ENCODE measurements at places on chromosomes 6 and 20.

DNA sequence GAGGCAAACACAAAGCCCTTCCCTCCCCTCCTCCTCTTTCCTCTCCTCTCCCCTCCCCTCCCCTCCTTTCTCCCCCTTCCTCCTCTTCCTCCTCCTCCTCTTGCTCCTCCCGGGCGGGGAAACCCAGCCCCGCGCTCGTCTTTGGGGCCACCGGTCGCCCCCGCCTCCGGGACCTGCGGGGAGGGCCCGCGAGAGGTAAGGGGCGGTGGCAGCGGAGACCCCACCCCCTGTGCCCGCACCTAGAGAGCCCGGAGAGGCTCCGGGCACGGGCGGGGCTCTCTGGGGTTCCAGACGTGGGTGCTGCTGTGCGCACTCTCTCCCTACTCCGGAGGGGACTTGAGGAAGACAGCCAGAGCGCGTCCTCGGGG lies at the start of gene RIN2:
RIN2 (plus strand) TSS at position 126 of the 368 bp plus-strand sequence. CDS start 131,344 bp downstream, outside the sequence.
- DNase-seq: no peak

DNA sequence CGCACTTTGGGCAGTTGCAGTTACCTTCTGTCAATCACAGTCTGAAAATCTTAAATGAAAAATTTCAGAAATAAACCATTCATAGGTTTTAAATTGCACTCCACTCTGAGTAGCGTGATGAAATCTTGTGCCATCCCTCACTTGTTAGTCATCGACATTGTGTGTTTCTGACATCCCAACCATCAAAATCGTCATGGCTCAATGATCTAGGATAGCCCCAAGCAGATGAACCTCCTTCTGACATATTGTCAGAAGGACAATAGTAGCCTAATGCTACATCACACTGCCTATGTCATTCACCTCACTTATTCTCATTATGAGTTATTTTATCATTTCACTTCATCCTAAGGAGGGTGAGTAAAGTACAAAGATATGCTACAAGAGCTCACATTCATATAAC lies 284.8 kb downstream of the PTPRK start:
- DNase-seq: no peak

GRCh38 chr6:150711584-150712504 lies 112.2 kb downstream of the PLEKHG1 start:
- DNase-seq: no peak

DNA sequence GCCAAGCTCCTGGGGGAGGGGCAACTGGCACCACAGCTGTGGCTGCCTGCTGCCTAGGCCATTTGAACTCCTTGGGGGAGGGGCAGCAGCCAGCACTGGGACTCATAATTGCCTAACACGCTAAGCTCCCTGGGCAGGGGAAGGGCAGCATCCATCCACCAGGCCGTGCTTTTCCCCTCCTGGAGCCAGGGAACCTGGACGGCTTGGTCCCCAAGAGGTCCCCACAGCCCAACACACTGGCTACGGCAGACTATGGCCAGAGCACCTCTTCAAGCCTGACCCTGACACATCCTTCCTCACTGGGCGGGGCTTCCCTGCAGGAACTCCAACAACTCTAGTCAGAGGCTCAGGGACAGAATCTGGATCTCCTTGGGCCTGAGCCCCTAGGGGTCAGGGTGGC lies 269.4 kb downstream of the RNF144B start:
- DNase-seq: no peak

DNA sequence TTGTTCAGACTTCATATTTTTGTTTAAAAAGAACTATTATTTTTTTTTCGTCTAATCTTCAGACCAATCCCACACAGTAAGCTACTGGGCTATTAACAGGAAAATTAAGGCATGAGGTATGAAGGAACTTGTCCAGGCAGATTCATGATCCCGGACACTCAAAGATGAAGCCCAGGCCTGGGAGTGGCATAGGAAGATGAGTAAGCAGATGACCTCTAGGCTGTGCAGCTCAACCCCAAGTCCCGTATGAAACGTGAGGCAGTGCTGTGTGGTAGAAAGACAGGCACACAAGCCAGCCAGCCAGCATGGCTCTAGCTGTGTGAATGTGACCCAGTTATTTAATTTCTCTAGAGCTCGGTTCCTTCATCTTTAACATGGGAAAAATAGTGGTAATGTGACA lies 231.9 kb downstream of the CLIC5 start:
- DNase-seq: no peak

DNA sequence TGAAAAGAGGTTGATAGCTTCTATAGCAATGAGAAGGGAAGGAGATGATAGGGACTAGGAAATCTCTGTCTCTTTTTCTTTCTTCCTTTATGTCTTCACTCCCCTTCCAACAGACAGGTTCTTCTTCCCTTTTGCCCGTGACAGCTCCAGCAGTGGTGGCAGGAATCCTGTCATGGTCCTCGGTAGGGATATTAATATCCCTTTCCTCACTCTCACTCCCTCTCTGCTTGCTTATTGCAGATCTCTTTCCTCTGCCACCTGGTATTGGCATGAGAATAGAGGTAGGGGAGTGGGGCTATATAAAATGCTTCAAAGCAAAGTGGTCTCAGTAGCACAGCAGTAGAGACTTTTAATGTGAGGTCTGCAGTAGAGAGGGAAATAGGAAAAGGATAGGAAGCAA lies 19.7 kb downstream of the RAD21L1 start:
- no peak for DNase-seq

DNA sequence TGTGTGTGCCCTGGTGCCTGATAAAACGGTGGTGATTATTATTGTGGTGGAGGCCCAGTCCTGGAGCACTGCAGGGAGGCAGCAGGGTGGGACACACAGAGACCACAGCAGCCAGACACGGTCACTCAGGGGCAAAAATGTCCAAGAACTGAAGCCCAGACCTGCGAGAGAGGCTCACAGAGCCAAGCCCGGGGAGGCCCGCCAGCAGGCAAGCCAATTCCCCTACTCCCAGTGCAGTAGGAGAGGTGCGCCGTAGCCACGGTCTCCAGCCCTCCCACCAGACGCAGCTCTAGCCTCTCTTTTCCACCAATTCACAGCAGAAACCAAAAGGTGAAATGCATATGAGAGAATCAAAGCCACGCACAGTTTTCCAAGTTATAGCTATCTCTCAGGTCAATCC lies 179.4 kb upstream of the TAB2 start:
- no peak for DNase-seq

DNA sequence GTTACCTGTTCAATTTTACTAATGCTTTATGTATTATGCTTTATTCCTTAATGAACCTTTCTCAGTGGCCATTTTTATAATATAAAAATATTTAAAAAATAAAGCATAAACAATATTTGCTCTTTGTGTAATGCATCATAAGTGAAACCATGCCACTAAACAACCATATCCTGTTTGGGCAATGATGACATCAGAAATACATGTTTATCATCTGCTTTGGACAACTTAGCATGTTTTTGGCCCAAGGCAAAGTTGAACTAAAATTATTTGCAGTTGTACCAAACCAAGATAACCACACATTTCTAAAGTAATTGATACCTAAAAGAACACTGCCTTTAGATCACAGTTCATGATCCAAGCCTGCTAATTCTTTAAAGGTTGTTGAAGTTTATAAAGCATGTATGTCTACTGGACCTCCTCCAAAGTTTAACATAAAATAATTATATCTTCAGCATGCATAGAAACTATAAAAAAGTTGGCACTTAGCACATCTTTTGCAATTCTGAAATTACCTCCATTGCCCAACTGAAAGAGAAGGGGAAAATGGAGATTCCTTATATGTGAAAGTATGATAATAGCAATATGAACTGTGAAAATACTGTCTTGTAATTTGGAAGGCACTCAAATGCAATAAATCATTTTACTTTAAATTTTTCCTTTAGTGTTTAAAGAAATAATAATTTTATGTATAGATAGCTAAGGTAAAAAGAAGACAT lies 325.6 kb upstream of the RUNX2 start:
- no peak for DNase-seq

GRCh38 chr20:47551841-47552240 lies 50.2 kb downstream of the NCOA3 start:
- DNase-seq: no peak

DNA sequence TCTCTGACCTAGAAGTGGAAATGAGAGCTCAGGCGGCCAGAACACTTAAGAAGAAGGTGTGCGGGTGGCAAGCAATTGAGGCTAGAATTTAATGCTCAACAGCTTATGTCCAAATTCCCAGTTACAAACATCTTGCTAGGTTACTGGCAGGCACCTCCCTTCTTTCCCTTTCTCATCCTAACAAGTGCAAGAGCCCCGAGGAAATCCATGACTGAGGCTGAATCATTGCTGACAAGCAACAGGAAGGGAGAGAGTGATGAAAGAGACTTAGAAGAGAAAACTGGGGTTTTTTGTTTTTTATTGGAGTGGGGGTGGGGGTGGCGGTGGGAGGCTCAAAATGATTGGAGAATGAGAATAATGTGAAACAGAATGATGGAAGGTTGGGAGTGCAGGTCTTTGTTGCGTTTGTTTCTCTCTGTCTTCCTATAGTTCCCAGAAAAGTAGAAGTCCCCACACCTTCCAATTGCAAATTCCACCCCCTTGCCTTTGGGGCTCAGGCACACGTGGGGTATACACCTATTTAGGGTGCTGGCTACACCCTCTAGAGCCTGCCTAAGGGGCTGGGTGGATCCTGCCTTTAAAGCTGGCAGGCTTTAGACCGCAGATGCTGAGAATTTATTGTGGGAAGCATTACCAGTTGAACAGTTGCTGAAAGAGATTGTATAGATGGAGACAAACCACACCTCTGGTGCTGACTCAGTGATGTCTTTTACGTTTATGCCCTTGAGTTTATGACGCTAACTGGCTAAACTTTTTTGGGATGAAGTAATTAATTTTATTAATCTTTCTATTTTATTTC lies 1.4 kb downstream of the FAM83B start:
- no peak for DNase-seq

DNA sequence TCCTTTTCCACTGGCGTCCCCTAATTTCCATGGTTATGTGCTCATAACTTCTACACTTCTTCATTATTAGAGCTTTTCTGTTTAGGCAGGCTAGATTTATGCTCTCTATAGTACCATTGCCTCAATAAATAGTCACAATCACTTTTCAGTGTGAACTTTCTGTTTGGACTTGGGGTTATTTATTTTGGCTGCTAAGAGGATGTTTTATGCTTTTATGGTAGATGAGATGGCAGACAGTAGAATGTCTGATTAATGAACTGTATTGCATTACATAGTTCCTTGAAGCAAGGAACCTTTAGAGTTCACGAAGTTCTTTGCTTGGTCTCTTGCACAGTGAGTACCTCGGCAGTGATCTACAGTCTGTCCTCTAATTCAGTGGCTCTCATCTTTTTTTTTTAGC lies 6.9 kb downstream of the DNAH8 start:
- DNase-seq: no peak

DNA sequence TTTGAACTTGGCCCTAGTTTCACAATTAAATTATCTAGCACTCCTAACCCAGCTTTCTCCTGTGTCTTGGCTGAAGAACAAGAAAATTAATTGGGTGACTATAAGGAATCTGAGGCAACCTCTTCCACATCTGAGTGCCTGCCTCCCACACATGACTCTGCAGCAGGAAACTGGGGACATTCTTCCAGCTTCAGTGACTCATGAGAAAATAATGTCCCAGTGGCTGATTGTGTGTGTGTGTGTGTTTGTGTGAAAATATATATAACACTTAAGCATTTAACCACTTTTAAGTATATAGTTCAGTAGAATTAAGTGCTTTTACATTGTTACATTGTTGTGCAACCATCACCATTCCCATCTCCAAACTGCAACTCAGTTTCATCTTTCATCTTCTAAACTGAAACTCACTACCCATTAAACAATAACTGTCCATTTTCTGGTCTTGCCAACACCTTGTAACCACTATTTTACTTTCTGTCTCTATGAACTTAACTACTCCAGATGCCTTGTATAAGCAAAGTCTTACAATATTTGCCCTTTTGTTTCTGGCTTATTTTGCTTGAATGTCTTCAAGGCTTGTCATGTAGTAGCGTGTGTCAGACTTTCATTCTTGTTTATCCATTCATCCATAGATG lies 8.7 kb downstream of the TRIM38 start:
- DNase-seq: peak; percentile 87

DNA sequence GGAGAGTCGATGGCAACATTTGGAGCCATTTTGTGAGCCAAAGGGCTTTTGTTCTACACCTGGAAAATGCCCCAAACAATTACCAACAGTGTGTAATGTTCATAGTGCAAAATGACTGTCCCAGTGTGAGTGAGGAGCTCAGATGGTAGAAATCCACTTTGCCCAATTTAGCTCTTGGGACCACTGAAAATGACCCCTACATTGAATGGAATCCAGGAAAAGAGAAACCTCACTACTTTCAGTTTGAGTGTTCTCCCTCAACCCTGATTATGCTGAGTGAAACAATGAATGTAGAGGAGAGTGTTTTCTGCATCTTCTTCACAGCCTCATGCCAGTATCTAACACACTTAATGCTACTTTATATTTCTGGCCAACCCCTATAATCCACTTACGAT lies 84.9 kb upstream of the NRN1 start:
- no peak for DNase-seq

GRCh38 chr6:158381214-158381613 lies 68.9 kb downstream of the TULP4 start:
- DNase-seq: no peak

- DNase-seq: no peak
Observed at GRCh38 chr6:13053006-13053461, 275.3 kb downstream of the TBC1D7 start.

- no peak for DNase-seq
Observed at GRCh38 chr6:90049295-90049694, 155.0 kb downstream of the GJA10 start.

DNA sequence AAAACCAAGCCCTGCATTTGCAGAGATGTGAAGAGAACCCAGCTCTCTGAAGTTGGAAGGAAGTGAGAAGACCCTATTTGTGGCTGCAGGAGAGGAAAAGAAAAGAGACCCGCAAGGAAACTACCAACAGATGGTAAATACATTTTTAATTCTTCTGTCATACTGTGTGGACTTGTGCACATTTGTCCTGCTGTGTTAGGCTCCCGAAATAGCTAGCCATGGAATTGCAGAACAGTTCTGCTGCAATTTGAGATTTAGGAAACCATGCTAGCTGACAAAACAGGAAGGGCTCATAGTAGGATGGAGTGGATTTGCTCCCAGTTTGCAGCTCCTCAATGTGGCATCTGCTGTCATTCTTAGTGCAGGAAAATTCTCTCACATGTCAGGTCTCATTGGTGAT lies 12.1 kb upstream of the ATXN1 start:
- DNase-seq: no peak

- no peak for DNase-seq
Observed at GRCh38 chr6:123844011-123844410, 40.3 kb downstream of the NKAIN2 start.

GRCh38 chr6:105389543-105389942 lies 13.3 kb downstream of the PREP start:
- no peak for DNase-seq

DNA sequence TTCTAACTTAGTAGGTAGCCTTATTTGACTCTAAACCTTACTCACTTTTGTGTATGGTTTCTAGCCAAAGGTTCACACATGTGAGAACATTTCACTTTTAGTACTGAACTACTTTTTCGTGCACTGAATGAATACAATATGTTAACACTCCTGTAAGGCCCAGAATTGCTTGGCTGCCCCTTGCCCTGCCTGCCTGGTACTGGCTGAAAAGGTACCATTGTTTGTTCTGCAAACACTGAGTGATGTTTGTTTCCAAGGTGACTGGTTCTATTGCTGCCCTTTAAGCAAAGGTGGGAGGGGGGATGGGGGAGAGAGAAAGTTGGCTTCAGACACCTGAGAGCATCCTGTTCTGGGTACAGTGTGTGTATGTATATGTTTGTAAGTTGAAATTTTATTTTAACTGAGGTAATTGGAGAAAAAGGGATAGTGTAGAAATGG lies 31.2 kb downstream of the RREB1 start:
- no peak for DNase-seq
